Activated CD8-positive, alpha-beta memory T cell treated with anti-CD3 and anti-CD28 coated beads for 48 hours (primary cell): ENCODE measurements at places on chromosomes 5 and 9.

DNA sequence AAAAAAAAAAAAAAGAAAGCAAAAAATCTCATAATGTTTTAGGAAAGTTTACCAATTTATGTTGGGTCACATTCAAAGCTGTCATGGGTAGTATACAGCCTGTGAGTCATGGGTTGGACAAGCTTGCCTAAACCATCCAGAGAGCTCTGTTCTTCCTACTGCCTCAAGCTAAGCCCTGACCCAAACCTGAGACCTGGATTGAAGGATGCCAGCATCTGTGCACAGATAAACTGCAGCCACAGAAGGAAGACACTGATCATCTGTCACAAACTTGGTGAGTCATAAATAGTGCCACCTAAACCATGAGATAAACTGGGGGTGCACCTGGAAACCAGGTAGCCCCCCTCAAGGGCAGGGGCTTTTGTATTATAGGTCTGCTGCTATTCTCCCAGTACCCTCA is 31.0 kb downstream of the CSF2 start:
- no peak for DNase-seq

GRCh38 chr9:125538092-125538473 is 168.9 kb downstream of the MAPKAP1 start:
- DNase-seq: no peak

- DNase-seq: no peak
Measured at GRCh38 chr5:33712664-33713063, 179.1 kb downstream of the ADAMTS12 start.

GRCh38 chr5:111810112-111810511 is 53.1 kb upstream of the NREP start:
- no peak for DNase-seq

- no peak for DNase-seq
Measured at GRCh38 chr5:171749365-171749764, 36.3 kb upstream of the SMIM23 start.
